ENCODE measurements at places on chromosomes 7 and 10. TPM values are rescaled to one million over a fixed set of nuclear protein-coding genes. Genes with fewer than 3 reads are reported as not detected.

Gene PCLO
- 3.8 TPM for total RNA-seq

GRCh38 chr7:41164440-41164839 is 538.5 kb downstream of the INHBA start:
- peak; percentile 1 for DNase-seq

DNA sequence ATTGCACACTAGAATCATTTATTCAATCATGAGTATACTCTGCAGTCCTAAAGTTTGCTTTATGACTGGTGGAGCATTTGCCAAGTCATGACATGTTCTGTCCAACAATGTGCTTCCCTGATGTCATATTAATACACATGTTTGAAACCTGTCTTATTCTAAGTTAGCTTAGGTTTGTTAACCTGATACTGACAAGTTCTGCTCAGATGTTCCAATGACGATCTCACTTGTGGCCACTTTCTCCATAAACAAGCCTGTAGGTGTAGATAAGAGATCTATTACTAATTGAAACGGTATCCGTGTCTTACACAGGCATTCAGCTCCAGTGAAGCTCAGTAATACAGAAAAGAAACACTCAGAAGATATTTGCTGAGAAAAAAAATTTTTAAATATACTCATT is 64.9 kb downstream of the GPR37 start:
- no peak for DNase-seq

GRCh38 chr10:112952282-112953173 is 2.5 kb downstream of the TCF7L2 start:
- DNase-seq = no peak

DNA sequence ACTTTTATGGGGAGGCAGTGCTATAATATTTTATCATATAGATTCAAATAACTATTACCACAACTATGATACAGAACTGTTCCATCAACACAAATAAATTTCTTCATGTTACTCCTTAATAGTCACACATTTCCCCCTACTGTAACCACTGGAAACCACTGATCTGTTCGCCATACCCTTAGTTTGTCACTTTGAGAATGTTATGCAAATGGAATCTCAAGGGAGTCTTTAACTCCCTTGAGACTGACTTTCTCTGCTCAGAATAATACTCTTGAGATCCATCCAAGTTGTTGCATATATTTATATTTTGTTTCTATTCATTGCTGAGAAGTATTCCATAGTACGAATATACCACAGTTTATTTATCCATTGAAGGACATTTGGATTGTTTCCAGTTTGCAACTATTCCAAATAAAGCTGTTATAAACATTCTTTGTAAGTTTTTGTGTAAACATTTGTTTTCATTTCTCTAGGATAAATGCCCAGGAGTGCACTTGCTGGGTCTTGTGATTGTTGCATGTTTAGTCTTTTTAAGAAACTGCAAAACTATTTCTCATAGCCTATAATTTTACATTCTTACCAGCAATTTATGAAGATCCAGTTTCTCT is 19.7 kb upstream of the PON2 start:
- DNase-seq = no peak

- no peak for DNase-seq
Measured at GRCh38 chr7:53340220-53340619, 304.8 kb downstream of the POM121L12 start.

- no peak for DNase-seq
Measured at GRCh38 chr7:32507414-32507813, 12.1 kb downstream of the AVL9 start.

Gene CDNF
- total RNA-seq = 3.2 TPM

Gene LRIT1
- total RNA-seq = not detected

GRCh38 chr10:104034401-104035193 is 51.1 kb downstream of the COL17A1 start:
- no peak for DNase-seq

GRCh38 chr10:86795353-86795752 is 38.9 kb downstream of the BMPR1A start:
- peak; percentile 51 for DNase-seq

- no peak for DNase-seq
Measured at GRCh38 chr10:74118804-74119203, 31.8 kb downstream of the AP3M1 start.

Gene HSPA12A
- 11.2 TPM for total RNA-seq

Gene NME8
- 0.79 TPM for total RNA-seq

Data from skin of body (tissue), 3 donors.